ENCODE measurements at places on chromosomes 3 and 15.

DNA sequence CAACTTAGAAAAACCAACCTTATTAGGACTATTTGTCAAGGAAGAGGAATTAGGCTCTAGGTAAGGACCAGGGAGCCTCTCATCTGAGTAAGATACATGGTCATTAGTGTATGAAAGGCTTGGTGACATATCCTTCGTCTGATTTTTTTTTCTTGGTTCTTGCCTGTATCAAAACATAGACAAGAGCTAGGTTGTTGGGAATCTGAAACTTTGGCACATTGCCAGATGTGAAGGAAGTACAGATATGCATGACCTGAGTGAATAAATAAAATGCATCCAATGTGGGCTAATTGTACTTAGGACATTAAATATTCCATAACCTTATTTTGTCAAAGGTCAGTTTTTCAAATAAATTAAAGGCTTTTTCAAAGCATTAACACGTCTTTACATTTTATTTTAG is 151.8 kb downstream of the SYNPR start:
- no peak for DNase-seq

DNA sequence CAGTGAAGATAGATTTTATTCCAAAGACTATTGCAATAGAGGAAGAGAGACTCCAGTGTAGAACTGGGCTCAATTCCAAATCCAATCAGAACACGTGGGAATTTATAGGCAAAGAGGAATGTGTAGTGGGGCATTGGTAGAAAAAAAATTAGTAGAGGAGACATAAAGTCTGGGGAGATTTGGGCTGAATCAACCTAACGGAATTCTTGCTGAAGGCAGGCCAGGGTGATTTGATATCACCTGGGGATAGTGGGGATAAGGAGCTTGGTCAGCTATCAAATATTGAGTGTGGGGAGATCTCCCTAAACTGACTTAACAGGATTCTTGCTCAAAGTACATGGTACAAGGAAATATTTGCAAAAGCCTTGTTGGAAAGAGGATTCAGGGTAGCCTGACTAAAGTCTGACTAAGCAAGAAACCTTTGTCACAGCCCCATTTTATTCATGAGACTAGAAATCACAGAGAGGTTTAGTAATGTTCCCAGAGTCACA is 29.6 kb downstream of the SST start:
- DNase-seq = no peak

- no peak for DNase-seq
Observed at GRCh38 chr3:173403376-173403775, 5.8 kb downstream of the NLGN1 start.

DNA sequence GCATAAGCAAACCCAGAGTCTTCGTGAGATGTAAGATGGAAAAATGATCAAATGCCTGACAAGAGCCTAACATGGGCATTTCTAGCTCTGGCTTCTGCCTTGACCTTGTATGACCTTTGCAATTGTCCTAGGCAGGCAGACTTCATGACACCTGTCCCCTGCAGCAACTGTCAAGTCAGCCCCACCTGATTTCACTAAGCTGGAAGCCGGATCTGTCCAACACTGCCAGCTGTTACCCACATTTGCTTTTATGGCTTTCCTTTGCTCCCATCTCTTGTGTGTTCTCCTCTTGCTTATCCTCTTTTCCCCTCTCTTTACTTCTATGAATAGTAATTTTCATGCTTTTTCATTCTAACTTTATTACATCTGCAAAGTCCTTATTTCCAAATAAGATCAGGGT is 48.5 kb upstream of the TNIK start:
- no peak for DNase-seq

- peak; percentile 26 for DNase-seq
Observed at GRCh38 chr3:193851941-193852674, 259.1 kb downstream of the OPA1 start.

- DNase-seq = no peak
Observed at GRCh38 chr15:62519900-62520299, 354.8 kb upstream of the C2CD4B start.
